HuH-7.5 (cell line): ENCODE measurements at places on chromosomes 7 and 10.

DNA sequence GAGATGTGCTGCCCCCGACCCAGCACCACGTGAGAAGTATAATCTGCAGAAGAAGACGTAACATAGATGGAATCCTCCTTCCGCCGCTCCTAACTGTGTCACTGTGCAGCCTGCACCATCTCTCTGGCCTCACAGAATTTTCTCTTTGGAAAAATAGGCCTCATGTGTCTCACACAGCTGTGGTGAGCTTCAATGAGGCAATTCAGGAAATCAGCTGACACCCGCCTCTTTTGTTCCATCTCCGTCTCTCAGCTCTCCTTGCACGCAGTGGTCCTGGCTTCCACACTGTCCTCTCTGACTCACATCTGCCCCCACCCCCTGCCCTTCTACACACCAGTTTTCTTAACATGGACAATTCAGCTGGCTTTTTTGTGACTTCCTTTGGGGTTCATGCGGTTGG lies 7.2 kb downstream of the C10orf90 start:
- no peak for DNase-seq

- DNase-seq = no peak
Observed at GRCh38 chr10:57788117-57788516, 479.6 kb downstream of the IPMK start.

GRCh38 chr10:110067960-110068770 lies 60.4 kb downstream of the ADD3 start:
- DNase-seq = peak; percentile 8

DNA sequence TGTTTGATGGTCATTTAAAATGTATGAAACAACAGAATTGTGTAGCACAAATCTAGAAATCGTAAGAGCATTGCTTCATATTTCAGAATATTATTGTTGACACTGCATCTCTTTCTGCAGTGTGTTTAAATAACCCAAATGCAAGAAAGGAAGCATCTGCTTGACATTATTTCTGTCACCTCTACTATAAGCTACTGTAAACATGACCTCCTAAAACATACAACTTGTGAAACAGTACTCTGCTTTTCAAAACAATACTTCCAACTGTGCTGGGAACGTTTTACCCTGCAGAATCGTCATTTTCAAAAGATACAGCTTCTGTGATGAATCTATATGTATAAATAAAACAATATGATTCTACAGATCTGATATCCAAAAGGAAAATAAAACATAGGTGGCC lies 82.0 kb downstream of the RNF133 start:
- DNase-seq = no peak

GRCh38 chr7:26460351-26461085 lies 168.9 kb downstream of the SNX10 start:
- no peak for DNase-seq

DNA sequence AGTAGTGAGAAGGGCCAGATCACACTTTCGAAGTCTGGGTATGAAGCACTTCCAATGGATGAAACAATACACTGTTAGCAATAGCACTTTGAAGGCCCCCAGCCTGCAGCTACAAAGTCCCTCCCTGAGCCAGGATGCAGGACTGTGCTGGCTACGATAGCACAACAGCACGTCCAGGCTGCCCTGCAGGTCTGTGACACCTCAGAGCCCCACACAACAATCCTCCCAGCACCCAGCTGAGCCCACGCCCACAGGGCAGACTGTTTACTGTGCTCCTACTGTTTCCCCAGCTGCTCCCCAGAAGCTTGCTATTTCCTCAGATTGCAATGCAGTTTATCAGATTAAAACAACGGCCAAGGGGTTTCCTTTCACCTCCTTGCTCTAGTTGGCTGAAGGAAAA lies 71.4 kb downstream of the HTR5A start:
- no peak for DNase-seq

GRCh38 chr7:128055637-128056036 lies 24.4 kb upstream of the LRRC4 start:
- DNase-seq = no peak

- DNase-seq = no peak
Observed at GRCh38 chr10:101120884-101121653, 10.0 kb upstream of the TLX1 start.

DNA sequence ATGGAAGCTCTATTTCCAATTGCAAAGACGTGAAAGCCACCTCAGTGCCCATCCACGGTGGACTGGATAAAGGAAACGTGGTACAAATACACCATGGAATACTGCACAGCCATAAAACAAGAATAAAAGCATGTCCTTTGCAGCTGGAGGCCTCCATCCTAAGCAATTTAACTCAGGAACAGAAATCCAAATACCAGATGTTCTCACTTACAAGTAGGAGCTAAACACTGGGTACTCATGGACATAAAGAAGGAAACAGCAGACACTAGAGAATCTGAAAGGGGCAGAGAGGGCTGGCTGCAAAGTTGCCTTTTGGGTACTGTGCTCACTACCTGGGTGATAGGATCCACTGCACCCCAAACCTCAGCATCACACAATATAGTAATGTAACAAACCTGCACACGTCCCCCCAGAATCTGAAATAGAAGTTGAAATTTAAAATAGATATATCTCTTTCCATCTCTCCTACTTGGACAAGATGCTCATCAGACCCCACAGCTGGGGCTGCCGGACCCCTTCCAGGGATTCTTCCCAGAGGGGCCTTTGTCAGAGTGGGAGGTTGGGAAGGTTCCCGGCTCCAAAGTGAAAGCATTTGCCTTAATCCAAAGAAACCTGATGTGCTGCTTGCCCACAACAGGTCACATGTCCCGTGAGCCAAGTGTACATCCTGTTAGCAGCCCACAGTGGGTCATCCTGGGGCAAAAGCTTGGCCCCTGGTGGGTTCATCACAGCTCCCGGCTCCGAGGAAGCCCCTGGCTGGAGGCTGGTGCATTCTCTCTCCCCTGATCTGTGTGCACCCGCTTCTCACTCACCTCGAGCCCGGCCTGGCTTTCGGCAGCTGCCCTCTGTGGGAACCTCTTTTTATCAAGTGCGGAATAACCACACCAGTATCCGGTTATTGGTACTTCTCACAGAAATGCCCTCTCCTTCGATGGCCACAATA lies 172.3 kb upstream of the PPP2R2D start:
- no peak for DNase-seq

- no peak for DNase-seq
Observed at GRCh38 chr7:106344861-106345260, 60.1 kb upstream of the NAMPT start.

DNA sequence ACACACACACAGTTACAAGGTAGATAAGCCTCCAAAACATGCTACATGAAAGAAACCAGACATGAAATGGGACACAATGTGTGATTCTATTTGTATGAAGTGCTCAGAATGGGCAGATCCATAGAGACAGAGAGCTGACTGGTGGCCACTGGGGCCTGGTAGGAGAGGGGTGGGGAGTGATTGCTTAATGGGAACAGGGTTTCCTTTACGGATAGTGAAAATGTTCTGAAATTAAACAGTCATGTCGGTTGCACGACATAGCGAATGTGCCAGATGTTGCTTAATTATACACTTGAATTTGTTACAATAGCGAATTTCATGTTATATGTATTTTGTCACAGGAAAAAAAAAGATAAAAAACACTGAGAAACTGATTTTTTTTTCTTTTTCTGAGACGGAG lies 122.3 kb downstream of the SPDYE5 start:
- no peak for DNase-seq
